Upper lobe of right lung (tissue), 1 donor: ENCODE measurements at places on chromosomes 11 and 22. TPM values are rescaled to one million over a fixed set of nuclear protein-coding genes. Genes with fewer than 3 reads are reported as not detected.
A peak's percentile ranks its signal among the peaks of the same experiment; 100 is the strongest.

GRCh38 chr11:126355926-126356897, 726 bp downstream of the ST3GAL4 start:
- peaks cover 53% of the 10 kb centered on the region for H3K4me1 ChIP-seq
- no peaks in the 10 kb centered on the region for H3K27me3 ChIP-seq
- peak; percentile 80 for DNase-seq

- H3K4me3 ChIP-seq = no peak overlapping the region
- H3K4me1 ChIP-seq = peaks cover 22% of the 10 kb centered on the region
- H3K27me3 ChIP-seq = no peaks in the 10 kb centered on the region
- no peak overlapping the region for H3K27ac ChIP-seq
- no peaks in the 10 kb centered on the region for H3K36me3 ChIP-seq
- peak; percentile 40 for DNase-seq
These were observed 42.1 kb upstream of the TPBGL start for GRCh38 chr11:75198278-75198973.

DNA sequence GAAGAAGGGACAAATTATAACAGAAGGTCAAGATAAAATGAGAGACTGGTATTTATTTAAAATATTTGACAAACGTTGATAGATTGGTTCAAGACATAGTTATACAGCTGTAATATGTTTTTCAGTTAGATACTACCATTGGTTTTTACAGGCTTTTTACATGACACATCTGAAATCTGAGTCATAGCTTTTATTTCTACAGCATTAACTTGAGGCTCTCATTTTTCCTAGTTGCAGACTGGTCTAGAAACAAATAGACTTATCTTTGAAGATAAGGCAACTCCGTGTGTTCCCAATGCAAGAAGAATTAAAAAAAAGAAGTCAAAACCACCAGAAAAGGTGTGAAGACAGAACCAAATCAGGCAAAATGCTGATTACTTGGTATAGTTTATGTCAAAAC, 31.3 kb downstream of the CEP57 start:
- no peak overlapping the region for H3K4me3 ChIP-seq
- no peak overlapping the region for H3K27ac ChIP-seq
- no peaks in the 10 kb centered on the region for H3K4me1 ChIP-seq
- DNase-seq = no peak

DNA sequence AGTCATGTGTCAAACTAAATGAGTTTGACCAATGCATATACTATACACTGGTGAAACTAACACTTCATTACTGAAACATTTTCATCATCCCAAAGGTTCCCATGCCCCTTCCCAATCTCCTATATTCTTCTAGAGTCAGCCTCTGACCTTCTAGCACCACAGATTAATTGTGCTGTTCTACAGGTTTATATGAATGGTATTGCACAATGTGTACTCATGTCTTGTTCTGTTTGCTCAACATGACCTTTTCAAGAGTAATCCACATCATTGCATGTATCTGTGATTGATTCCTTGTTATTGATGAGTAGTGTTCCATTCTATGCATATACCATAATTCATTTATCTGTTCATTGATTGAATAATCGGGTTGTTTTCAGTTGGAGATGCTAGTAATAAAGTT, 7.5 kb upstream of the OR8G1 start:
- H3K36me3 ChIP-seq = no peaks in the 10 kb centered on the region
- H3K4me1 ChIP-seq = no peaks in the 10 kb centered on the region
- no peak overlapping the region for H3K27ac ChIP-seq
- H3K4me3 ChIP-seq = no peak overlapping the region

- H3K27me3 ChIP-seq = no peaks in the 10 kb centered on the region
- DNase-seq = no peak
- H3K36me3 ChIP-seq = no peaks in the 10 kb centered on the region
- H3K4me1 ChIP-seq = no peaks in the 10 kb centered on the region
- H3K27ac ChIP-seq = no peak overlapping the region
- H3K4me3 ChIP-seq = no peak overlapping the region
These were observed 8.7 kb upstream of the GSTP1 start for GRCh38 chr11:67574938-67575337.

- H3K4me1 ChIP-seq = no peaks in the 10 kb centered on the region
- peaks cover 10% of the 10 kb centered on the region for H3K27me3 ChIP-seq
These were observed 26.9 kb downstream of the B3GAT1 start for GRCh38 chr11:134385171-134385570.

DNA sequence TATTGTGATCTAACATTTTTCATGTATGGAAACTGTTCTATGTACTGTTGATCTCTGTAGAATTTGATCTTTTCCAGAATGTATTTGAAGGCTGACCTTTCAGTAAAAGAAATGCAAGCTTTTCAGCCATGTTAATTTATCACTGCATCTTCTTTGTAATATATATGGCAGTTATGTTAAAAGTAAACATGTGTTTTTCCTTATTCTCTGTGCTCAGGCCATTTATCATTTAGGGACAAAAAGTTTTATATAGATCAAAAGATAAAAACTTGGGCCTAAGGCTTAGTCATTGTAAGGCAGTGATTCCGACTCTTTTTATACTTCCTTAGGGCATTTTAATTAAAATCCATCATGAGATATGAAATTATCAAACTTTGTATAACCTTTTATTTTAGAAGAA, 48.7 kb downstream of the KDM2A start:
- H3K27ac ChIP-seq = no peak overlapping the region
- H3K4me1 ChIP-seq = peaks cover 11% of the 10 kb centered on the region
- no peak for DNase-seq
- H3K4me3 ChIP-seq = no peak overlapping the region
- H3K36me3 ChIP-seq = peaks cover 4% of the 10 kb centered on the region
- no peaks in the 10 kb centered on the region for H3K27me3 ChIP-seq

Gene MS4A4A
- 53.9 TPM for total RNA-seq

Gene RFPL3
- not detected for total RNA-seq

Gene NLRP14
- total RNA-seq = not detected

Gene GAL3ST3
- not detected for total RNA-seq

Gene SLC22A9
- total RNA-seq = not detected
